GM13976 (cell line): ENCODE measurements at places on chromosomes 6 and 20.

DNA sequence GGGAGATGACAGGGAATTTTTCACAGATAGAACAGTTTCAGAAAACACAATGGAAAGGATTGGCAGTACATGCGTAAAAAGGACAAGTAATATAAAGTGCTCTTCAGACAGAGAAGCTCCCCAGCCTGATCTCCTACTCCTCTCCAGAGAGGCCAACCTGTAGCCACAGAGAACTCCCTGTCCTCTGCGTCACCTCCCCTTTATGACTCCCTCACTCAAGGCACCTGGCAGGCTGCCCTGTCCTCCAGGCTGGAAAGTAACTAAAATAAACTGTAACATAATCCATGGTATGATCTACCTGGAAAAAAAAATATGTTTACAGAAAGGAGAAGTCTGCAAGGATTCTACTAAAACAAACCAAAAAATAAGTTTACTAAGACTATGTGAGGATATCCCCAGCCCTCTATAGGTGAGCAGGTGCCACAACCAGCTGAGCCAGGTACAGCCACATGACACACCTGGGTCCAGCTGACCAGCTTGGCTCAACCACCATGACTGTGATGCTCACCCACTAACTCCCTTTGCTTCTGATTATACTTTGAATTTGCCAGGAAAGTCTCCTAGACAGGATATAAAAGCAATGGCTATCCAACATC lies 29.2 kb downstream of the MBOAT1 start:
- DNase-seq: no peak

DNA sequence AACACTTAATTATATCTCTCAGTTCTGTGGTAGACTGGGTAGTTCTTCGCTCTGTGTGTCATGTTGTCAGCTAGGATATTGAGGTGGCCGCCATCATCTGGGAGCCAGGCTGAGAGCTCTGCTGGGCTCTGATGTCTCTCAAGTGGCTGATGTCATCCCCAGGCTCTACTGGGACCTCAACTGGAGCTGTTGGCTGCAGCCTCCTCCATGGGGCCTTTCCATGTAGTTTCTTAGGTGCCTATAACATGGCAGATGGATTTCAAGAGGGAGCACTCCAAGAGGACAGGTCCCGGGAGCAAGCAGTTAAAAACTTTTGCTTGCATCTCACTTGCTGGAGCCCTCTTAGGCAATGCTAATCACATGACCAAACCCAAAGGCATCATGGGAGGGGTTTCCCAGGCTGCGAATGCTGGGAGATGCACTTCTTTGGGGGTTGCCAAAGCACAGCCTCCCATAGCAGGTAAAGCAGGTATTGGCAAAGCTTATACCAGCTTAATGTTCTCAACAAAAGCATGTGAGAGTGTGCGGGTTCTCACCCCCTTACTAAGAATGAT lies 129.8 kb downstream of the TMEM242 start:
- DNase-seq: no peak

DNA sequence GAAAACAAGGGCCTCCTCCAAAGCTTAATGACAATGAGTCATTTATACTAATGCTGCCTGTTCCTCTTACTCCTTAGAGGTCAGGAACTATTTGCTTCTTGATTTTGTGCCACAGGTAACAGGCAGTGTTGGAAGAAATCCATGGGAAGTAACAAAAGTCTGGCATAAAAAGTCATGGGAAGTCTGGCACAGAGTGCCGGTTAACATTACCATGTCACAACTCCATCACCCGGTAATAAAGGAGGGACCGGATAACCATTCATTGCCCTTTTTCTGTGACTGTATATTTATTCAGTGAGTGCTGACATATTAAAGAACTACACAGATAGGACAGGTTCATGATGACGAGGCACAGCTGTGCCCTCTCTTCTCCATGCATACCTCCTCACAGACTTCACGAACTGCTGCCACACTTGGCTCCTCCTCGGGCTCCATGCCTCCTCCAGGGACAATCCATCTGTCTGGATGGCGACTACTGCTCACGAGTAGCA lies 50.9 kb downstream of the NUDT3 start:
- DNase-seq: no peak

GRCh38 chr6:113396730-113397129 lies 460.4 kb upstream of the MARCKS start:
- no peak for DNase-seq
